ENCODE measurements at places on chromosomes 6 and 20. TPM values are rescaled to one million over a fixed set of nuclear protein-coding genes. Genes with fewer than 3 reads are reported as not detected.
A peak's percentile ranks its signal among the peaks of the same experiment; 100 is the strongest.

NOTCH4 gene
- 0.37 TPM for total RNA-seq

BPIFB4 gene
- not detected for total RNA-seq

ZBP1 gene
- total RNA-seq, result 0.62 TPM

COQ3 gene
- total RNA-seq, result 14.4 TPM

RPL7L1 gene
- 182 TPM for total RNA-seq

MYH7B gene
- 0.19 TPM for total RNA-seq

SRPK1 gene
- 163 TPM for total RNA-seq

SGK2 gene
- 0.23 TPM for total RNA-seq

BTN1A1 gene
- not detected for total RNA-seq

GRCh38 chr6:163415620-163416556 is 1.4 kb downstream of the QKI start:
- peak; percentile 81 for DNase-seq
- H3K36me3 ChIP-seq, result no peaks in the 10 kb centered on the region
- peak overlapping the region; percentile 89 for H3K27ac ChIP-seq
- H3K4me1 ChIP-seq, result peaks cover 40% of the 10 kb centered on the region
- peaks cover 6% of the 10 kb centered on the region for H3K27me3 ChIP-seq

DNA sequence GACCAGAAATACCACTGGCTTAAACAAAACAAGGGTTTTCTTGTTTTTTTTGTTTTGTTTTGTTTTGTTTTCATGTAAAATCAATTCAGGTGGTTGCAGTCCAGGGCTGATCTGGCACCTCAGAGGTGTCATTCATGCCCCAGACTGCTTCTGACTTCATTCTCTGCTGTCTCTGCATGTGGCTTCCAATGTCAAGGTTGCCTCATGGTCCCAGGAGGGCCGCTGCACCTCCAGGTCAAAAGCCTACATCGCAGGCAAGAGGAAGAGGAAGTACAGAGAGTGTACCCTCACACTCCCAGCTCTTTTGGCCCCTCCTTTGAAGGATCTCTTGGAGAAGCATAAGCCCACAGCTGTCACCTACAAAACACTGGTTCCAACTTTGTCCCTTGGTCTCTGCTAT is 1.4 kb upstream of the BTN3A1 start:
- peak overlapping the region; percentile 74 for H3K27ac ChIP-seq
- H3K36me3 ChIP-seq, result peaks cover 17% of the 10 kb centered on the region
- no peaks in the 10 kb centered on the region for H3K27me3 ChIP-seq
- peak overlapping the region; percentile 53 for H3K4me3 ChIP-seq

- H3K4me3 ChIP-seq, result no peak overlapping the region
- no peak overlapping the region for H3K27ac ChIP-seq
- H3K36me3 ChIP-seq, result no peaks in the 10 kb centered on the region
- no peaks in the 10 kb centered on the region for H3K27me3 ChIP-seq
These were observed 78.7 kb downstream of the GMDS start for GRCh38 chr6:2166717-2167116.

DNA sequence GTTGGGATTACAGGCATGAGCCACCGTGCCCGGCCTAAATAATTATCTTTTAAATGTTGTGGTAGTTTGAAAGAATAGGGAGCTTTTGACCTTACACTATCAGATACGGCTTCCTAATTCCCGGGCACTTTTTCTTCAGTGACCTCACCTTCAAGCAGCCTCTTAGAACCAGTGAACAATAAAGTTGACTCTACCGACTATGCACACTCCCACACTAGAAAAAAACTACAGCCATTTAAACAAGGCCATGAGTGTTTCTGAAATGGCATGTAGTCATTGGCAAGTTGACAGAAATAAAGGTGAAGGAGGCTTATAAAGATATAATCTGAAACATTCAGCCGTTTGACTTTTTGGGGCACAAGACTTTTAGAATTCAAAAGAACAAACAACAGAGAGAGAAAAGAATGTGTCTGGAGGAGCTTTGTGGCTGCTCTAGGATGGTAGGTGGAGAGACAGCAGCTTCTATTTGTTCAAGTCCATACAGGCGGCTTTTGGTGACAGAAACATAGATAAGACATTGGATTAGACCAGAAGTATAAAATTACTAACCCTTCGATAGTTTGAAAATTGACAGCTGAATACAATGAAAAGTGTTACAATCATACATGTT is 75.2 kb downstream of the GJA1 start:
- no peak overlapping the region for H3K27ac ChIP-seq
- no peaks in the 10 kb centered on the region for H3K27me3 ChIP-seq

DNA sequence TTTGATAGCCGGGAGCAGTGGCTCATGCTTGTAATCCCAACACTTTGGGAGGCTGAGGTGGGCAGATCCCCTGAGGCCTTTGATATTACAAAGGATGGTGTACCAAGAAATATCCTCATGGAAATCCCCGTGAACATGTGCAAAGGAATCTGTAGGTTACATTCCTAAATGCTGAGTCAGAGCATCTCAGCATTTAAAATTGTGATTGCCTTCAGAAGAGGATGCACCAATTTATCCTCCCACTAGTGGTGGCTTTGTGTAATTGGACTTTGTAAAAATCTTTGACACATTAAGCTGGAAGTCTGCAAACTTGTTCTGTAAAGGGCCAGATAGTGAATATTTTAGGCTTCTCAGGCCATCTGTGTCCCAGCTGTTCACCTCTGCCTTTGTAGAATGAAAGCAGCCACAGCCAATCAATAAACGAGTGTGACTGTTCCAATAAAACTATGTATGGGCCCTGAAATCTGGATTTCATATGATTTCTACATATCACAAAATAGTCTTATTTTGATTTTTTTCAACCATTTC is 11.8 kb downstream of the TMEM14B start:
- no peaks in the 10 kb centered on the region for H3K27me3 ChIP-seq
- H3K27ac ChIP-seq, result peak overlapping the region; percentile 45
- no peak overlapping the region for H3K4me3 ChIP-seq
- no peak for DNase-seq

GRCh38 chr6:157380458-157380778 is 572 bp upstream of the ZDHHC14 start:
- no peak for DNase-seq
- H3K4me3 ChIP-seq, result peak overlapping the region; percentile 82
- peaks cover 14% of the 10 kb centered on the region for H3K36me3 ChIP-seq
- H3K27ac ChIP-seq, result peak overlapping the region; percentile 85
- peaks cover 10% of the 10 kb centered on the region for H3K27me3 ChIP-seq
- H3K4me1 ChIP-seq, result peaks cover 33% of the 10 kb centered on the region

- no peaks in the 10 kb centered on the region for H3K4me1 ChIP-seq
- DNase-seq, result no peak
- H3K27me3 ChIP-seq, result peaks cover 9% of the 10 kb centered on the region
- no peaks in the 10 kb centered on the region for H3K36me3 ChIP-seq
These were observed 45.5 kb downstream of the LRFN2 start for GRCh38 chr6:40541556-40542174.

DNA sequence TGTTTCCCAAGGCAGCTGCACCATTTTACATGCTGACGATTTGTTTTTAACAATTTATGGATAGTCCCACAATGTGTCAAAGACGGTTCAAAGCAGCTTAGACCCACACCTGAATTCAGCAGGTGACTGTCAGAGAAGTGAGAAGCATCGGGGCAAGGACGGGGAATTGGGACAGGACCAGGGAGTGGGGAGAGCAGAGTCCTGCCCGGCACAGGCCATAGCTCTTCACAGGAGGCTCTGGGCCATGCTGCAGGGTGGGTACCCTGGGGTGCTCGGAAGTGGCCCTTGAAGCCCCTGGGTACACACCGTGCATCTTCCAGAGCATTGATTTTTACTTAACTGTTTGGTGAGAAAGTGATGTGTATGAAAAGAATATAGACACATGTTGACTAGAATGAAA is 33.2 kb upstream of the PHACTR3 start:
- no peak overlapping the region for H3K27ac ChIP-seq
- no peaks in the 10 kb centered on the region for H3K36me3 ChIP-seq
- DNase-seq, result no peak
- no peaks in the 10 kb centered on the region for H3K4me1 ChIP-seq

DNA sequence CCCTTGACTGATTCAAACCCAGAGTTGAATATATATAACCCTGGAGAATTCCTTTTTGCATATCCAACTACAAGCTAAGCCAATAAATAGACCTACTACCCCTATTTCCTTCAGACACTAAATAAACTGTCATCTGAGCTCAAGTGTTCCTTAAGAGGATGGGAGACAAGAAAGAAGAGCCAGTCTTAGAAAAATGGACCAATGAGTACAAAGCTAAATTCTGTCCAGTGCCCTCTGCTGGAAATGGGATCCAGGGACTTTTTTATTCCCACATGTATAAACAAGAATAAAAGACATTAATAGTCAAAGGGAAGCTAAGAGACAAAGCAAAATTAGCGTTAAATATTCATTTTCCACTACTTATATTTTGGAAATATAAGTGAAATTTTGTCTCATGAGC is 4.8 kb downstream of the PPP1R10 start:
- H3K36me3 ChIP-seq, result peaks cover 78% of the 10 kb centered on the region
- H3K27me3 ChIP-seq, result peaks cover under 1% of the 10 kb centered on the region
- H3K4me3 ChIP-seq, result no peak overlapping the region
- H3K4me1 ChIP-seq, result peaks cover 63% of the 10 kb centered on the region

DNA sequence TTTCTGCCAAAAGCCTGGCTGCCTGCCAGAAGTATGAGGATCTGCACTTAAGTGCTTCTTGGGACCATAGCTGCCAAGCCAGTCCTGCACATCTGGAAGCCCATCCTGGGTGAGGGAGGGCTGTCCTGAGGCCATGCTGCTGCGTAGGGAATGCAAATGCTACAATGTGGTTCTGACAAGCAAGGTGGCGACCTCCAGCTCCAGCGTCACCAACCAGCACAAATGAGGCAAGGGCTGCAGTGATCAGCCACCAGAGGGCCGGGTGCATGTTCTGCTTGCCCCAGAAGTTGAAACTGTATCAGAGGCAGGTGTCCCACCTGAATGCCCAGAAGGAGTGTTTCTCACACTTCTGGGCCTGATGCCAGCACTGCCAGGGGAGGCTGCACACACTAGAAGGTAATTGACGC is 99.1 kb upstream of the KCNQ5 start:
- no peak overlapping the region for H3K4me3 ChIP-seq
- H3K27me3 ChIP-seq, result peaks cover 4% of the 10 kb centered on the region
- H3K27ac ChIP-seq, result no peak overlapping the region
- H3K4me1 ChIP-seq, result no peaks in the 10 kb centered on the region

DNA sequence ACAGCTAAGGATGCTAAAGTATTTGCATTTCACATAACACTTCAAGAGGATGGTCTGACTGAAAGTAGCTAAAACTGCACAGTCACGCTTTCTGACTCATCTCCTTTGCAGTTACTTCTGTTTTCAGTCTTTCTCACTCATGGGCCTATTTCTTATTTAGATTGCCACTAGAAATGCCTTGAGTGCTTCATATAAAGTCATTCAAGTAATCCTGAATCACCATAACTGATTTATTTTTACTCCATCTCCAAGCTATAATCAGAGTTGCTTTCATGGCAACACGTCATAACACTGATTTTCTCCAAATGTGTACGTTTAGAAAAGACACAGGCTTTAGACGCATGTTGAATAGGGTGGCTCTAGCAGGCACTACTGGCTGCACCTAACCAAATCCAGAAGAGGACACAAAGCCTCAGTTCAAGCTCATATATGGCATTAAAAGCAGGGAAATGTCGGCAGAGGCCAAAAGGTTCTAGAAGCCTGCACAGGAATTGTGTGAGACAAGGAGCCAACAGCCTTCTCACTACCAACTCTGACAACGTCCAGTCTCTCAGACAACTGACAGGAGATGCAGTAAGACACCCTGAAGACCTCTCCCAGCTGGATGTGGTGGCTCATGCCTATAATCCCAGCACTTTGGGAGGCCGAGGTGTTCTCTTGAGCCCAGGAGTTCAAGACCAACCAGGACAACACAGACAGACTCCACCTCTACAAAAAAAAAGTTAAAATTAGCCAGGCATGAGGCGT is 64.1 kb upstream of the BEND6 start:
- H3K4me1 ChIP-seq, result peaks cover 25% of the 10 kb centered on the region
- H3K27ac ChIP-seq, result peak overlapping the region; percentile 49
- no peaks in the 10 kb centered on the region for H3K36me3 ChIP-seq
- DNase-seq, result peak; percentile 66

DNA sequence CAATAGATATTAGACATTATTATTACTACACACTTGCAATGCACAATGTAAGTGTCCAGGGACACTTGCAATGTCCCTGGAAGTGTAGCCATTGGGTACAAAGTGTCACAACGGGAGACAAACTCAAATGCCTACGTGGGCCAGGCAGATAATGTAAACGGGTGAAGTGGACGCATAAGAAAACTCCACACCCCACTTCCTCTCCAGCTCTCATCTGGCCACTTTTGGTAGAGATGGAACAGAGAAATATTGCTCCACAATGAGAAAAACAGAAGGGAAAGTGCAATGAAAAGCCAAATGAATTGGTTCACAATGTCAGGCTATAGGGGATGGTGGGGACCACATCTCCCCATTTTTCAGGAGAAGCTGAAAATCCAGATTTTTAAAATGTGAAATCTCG is 9.4 kb downstream of the SULF2 start:
- no peak overlapping the region for H3K4me3 ChIP-seq
- no peak overlapping the region for H3K27ac ChIP-seq
- peaks cover 2% of the 10 kb centered on the region for H3K27me3 ChIP-seq
- no peaks in the 10 kb centered on the region for H3K4me1 ChIP-seq

DNA sequence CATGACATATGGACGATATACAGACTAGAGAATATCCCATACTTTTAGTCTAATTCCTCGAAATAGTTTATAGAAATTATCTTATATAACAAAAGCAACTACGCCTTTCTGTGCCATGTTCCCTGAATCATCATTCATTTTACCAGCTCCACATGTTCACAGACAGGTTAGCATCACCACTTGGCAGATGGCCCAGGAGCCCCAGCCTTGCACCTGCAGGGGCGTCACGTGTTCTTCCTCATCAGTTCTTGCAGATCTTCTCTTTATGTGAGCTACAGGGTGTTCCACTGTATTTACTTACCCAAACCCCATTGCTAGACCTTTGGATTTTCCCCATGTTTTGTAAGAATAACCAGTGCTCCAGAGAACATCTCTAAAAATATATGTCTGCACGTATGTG is 12.6 kb upstream of the BNIP5 start:
- peaks cover 3% of the 10 kb centered on the region for H3K4me1 ChIP-seq
- no peak for DNase-seq
- H3K27me3 ChIP-seq, result peaks cover 39% of the 10 kb centered on the region
- no peak overlapping the region for H3K27ac ChIP-seq

DNA sequence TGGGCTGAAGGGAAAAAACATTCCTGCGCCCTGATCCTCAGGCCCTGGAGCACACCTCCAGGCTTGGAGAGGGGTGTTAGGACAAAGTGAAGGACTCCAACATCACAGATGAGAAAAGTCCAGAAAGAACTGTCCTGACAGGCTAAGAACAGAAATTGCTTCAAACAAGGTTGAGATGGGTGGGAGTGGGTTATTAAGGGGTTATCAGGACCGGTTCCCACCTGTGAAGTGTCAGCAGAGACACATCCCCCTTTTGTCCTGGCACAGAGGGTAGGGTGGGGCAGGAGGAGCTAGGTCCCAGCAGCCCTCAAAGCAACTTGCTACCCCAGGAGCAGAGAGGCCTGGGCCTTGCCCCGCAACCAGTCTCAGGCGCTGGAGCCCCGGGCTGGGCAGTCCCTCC is 3.5 kb downstream of the SPDEF start:
- H3K36me3 ChIP-seq, result no peaks in the 10 kb centered on the region
- H3K4me3 ChIP-seq, result no peak overlapping the region
- H3K27me3 ChIP-seq, result no peaks in the 10 kb centered on the region
- DNase-seq, result no peak
- H3K27ac ChIP-seq, result no peak overlapping the region

- H3K27ac ChIP-seq, result peak overlapping the region; percentile 46
- H3K4me1 ChIP-seq, result peaks cover 16% of the 10 kb centered on the region
- no peaks in the 10 kb centered on the region for H3K36me3 ChIP-seq
- H3K4me3 ChIP-seq, result peak overlapping the region; percentile 63
These were observed 38.8 kb downstream of the C6orf52 start for GRCh38 chr6:10655508-10656055.
